Islet precursor cell (in vitro differentiated cells): ENCODE measurements at places on chromosomes 6 and 20.

GRCh38 chr20:53037621-53038020 is 65.5 kb downstream of the TSHZ2 start:
- DNase-seq: no peak

DNA sequence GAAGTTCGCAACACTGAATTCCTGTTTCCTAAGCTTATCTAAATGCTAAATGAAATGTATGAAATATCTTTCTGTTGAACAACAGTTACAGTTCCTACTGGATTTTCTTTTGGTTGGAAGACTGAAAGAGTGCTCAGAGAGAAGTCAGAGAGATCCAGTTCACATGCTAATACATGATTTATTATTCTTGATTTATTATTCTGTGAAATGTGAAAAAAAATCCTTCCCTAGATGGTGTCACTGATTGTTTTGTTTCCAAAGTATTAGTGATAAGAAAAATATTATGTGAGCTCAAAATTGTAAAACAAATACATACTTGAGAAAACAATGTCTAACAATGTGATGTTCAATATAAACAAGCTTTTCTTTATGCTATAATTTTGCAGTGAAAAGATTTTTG is 42.1 kb downstream of the ADGRG6 start:
- DNase-seq: no peak

GRCh38 chr6:139644821-139645220 is 270.4 kb upstream of the CITED2 start:
- DNase-seq: peak; percentile 70

GRCh38 chr6:164401871-164402270 is 907.5 kb downstream of the C6orf118 start:
- DNase-seq: no peak

GRCh38 chr6:10528158-10528981 is 7.2 kb downstream of the GCNT2 start:
- DNase-seq: no peak

DNA sequence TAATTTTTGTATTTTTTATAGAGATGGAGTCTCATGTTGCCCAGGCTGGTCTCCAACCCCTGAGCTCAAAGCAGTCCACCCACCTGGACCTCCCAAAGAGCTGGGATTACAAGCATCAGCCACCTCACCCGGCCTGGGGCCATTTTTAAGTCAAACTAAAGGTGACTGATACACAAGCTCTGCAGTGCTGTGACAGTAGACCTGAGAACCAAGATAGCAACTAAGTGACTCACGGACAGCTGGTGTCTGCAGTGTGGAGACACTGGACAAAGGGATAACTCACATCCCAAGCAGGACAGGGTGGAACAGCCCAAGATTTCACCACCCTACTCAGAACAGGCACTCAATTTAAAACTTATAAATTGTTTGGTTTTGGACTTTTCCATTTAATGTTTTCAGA is 402.5 kb downstream of the CD83 start:
- peak; percentile 89 for DNase-seq

DNA sequence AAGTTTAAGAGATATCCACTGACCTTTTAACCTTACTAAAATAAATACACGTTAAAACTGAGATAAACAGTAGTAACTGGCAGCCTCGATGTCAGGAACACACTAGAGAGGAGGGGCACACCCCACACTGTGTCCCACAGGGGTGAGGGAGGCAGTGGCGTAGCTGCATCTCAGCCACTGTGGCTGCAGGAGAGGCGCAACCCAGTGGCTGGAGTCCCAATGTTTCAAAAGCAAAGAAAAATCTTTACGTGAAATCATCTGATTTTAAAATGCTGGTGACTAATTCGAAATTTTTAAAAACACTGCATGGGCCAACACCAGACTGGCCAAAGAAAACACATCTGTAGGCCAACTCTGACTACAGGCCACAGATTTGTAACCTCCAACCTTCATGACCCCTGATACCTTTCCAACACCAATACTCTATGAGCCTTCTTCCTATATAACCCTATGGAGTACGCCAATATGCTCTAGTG is 54.7 kb downstream of the TRAM2 start:
- DNase-seq: no peak

- peak; percentile 12 for DNase-seq
Observed at GRCh38 chr6:158219228-158219627, 51.1 kb downstream of the GTF2H5 start.

DNA sequence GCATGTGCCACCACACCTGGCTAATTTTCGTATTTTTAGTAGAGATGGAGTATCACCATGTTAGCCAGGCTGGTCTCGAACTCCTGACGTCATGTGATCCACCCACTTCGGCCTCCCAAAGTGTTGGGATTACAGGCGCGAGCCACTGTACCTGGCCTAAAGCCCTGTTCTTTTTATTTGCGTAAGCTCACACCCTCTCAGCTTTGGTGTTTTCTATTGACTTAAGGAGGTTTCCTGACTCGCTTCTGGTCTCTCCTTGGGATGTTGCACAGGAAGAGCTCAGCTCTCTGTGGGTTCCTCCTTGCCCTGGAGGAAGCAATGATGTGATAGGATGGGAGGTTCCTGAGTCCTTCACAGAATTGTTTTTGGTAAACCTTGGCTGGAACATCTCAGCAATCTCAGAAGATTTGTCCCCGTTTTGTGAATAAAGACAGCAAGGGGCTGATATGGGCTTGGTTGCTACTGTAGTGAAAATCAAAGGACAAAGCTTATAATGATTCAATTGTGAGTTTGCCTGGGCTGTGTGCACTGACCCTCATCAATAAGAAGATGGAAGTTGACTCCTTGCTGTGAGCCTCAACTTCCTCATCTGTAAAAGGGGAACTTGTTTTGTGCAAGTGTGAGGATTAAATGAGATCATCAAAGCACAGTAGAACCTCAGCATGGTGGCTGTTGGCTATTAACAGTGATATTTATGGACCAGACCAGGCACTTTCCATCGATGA is 27.0 kb downstream of the TOX2 start:
- DNase-seq: no peak

DNA sequence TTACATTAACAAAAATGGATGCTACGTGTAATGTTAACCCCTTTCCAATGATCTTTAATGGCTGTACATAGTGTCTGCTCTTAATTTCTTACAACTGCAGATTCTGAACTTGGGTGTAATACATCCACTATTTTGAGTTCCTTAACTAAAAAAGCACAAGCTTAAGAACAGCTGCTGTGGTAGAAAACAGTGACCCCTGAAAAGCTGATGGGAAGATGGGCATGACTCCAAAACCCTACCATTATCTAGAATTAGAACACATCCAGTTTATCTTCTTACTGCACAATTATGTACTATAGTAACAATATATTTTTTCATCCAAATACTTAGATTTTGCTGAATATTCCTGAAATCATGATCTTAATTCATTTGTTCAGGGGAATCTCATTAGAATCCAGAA is 49.3 kb downstream of the LYRM4 start:
- no peak for DNase-seq

GRCh38 chr6:38703949-38704590 is 1.1 kb upstream of the GLO1 start:
- DNase-seq: no peak

- peak; percentile 67 for DNase-seq
Observed at GRCh38 chr6:43669050-43669921, 18.3 kb downstream of the MRPS18A start.

GRCh38 chr6:22017272-22017671 is 279.6 kb downstream of the PRL start:
- DNase-seq: no peak

GRCh38 chr6:42784717-42785498 is 3.1 kb downstream of the BICRAL start:
- DNase-seq: no peak

DNA sequence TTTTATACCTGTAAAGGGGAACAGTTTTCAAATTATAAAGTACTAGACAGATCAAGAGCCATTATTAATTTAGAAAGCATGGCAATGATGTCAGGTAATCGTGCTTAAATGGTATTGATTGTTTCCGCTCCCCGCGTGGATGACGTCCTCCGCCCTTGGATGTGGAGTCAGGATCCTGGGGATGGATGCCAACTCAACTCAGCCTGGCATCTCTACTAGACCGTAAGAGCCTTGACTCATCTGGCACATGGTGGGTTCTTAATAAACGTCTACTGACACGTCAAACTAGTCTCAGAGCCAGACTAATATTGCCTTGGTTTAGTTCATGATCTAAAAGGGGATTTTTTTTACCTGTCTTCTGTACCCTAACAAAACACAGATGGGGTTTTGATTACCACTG is 80.2 kb downstream of the LRFN2 start:
- DNase-seq: no peak

- DNase-seq: no peak
Observed at GRCh38 chr6:42841844-42842584, 37.4 kb upstream of the RPL7L1 start.

DNA sequence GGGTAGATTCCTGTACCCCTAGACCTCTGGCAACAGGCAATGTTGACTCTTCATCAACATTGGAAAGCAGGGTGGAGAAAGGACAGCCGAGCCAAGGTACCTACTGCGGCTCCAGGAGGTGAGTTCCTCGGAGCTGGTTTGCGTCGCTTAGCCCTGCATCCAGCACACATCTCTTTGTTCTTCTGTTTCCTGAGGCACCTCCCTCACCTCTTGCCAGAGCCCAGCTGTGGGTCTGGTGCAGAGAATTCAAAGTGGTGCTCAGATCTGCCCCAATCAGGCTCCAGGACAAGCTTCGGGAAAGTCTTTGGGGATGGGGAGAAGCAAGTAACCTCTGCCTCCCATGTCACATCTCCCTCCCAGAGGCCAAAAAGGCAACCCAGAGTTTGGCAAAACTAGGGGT is 2.2 kb downstream of the KCNG1 start:
- DNase-seq: peak; percentile 61
